ENCODE measurements at places on chromosomes 16 and 17.

GRCh38 chr16:57959804-57960203 is 11.1 kb downstream of the CNGB1 start:
- no peak for DNase-seq

DNA sequence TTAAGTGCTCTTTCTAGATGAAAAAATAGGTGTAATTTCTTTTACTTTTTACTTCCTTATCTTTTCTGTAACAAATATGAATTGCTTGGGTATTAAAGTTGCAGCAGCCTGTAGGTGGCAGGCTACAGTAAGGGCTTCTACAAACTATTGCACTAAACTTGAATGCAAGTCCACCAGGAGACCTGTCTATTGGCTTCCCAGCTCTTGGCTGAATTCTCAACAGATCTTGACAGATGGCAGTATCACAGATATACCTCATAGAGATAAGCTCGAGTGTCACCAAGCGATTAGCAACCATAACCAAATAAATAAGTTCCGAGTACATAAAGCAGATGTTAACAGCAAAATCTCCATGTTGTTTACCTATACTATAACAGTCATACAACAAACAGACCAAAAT is 5.9 kb downstream of the BBS2 start:
- DNase-seq = peak; percentile 48

GRCh38 chr17:6927290-6928126 is 68.3 kb upstream of the ALOX12 start:
- no peak for DNase-seq

- DNase-seq = no peak
Measured at GRCh38 chr17:69144331-69145255, 2.9 kb upstream of the ABCA6 start.

- no peak for DNase-seq
Measured at GRCh38 chr16:12009922-12010321, 33.4 kb downstream of the SNX29 start.

DNA sequence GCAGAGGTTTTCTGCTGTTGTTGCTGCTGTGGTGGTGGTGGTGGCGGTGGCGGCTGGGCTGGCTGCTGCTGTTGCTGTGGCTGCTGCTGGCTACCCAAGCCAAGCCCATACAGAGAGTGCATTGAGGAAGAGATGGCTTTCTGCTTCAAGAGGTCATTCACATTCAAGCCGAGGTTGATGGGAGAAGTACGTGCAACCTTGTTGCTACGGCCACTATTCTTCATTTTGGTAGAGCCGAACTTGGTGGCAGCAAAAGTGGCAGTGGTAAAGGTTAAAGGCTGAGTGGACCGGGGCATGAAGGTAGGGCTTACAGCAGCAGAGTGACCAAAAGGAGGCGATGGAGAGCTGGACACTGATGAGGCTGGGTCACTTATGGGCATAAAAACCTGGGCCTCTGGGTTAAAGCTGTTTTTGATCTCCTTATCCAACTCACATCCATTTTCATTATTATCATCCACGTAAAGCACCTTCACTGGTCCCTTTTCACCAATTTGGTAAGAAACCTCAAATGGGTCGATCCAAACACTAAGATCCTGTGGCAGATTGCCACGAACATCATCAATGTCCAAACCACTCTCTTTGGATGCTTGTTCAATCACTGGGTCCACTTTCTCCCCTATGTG is 2.8 kb downstream of the TOB1 start:
- DNase-seq = no peak

DNA sequence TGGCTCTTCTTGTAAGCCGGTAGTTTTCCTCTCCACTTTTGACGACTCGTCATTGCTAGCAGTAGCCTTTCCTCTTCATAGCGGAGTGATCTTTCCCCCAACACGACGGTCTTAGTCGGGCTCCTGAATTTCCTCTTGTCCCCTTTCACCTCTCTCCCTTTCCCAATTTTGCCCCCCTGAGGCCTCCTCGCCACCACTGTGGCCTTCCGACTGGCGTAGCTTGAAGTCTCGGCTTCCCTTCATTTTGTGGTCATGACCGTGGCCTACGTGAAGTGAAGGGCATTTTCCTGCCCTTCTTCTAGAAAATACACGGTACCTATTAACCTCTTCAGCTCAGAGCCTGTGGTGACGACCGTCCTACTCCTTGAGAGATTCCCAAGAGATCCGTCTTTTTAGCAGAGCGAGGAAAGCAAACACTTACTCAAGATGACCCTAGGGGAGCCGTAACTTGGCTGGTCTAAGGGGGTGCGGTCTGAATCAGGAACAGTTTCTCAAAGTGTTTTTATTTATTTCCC is 787 bp downstream of the PRKAR1A start:
- DNase-seq = no peak

- no peak for DNase-seq
Measured at GRCh38 chr16:58753711-58754134, 19.6 kb upstream of the GOT2 start.

GRCh38 chr16:12539185-12539929 is 264.3 kb downstream of the CPPED1 start:
- no peak for DNase-seq

DNA sequence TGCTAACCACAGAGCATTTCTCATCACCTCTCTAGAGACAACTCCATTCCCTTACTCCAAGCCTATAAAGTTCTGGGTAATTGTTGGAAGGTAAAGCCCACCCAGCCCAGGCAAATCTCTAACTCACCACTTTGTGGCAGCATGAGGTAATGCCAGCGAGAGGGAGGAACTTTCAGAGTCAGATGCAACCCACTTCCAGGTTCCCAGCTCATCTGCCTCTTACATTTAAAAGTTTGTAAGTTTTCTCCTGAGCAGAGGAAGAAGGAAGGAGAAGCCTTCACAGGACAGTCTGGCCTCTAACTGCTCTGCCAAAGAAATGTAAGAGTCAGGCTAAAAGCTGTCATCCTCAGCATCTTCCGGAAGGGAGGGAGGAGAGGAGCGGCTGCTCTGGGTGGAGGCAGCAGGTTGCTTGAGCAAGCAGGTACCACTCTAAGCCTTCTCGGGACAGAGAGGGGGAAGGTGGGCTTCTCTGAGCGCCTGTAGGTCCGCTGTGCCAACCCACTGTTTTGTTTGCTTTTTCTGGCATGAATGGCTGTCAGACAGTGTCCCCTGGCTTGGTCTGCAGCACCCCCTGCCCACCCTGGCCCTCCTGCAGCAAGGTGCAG is 1.0 kb downstream of the ZNF319 start:
- peak; percentile 50 for DNase-seq

GRCh38 chr16:71914802-71915201 is 19.5 kb downstream of the IST1 start:
- DNase-seq = no peak

DNA sequence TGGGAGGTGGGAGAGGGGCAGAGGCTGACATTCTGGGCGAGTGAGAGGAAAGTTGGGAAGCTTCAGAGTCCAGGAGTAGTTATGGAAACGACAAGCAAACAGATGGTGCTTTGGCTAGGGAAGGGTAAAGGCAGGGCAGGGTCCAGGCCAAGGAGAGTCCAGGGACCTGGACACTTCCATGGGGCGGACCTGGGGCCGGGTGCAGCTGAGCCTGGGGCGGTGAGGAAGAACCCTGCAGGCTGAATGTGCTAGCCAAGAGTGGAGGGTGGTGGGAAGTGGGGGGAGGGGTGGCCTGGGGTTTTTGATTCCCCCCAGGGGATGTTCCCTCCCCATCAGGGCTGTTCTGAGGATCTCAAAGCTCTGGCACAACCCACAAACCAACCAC is 2.6 kb downstream of the PPP1R9B start:
- DNase-seq = no peak

DNA sequence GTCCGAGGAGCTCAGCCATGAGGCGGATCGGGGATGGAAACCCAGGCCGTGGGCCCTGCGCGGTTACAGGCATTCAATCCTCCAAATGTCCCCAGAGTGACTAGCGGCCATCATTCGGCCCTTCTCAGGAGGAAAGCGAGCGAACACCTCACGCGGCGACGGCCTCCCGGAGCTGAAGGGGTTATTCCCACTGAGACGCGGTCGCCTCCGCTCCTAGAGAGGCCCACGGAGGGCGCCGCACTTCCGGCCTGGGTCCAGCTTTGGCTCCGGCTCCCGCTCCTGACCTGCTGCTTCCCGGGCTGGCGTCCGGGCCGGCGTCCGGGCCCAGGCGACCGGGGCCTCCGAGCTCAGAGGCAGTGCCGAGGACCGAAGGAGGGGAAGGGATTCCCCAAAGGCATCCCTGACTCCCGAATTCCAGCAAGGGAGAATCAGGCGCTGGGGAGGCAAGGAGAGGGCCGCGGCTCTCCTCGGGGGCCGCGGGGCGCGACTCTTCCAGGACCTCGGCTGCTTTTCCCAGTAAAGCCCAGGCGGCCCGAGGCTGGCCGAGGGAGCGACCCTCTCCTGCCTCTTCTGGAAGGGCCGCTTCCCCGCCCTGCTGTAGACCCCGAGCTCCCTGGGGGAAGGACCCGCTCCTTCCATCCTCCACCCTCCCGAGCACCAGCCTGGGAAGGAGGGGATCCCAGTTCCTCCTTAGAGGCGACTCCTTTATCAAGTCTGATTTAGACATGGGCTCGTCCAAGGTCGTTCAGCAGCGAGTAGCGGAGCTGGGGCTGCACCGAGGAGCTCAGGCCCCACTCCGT is 18.6 kb upstream of the ZNF629 start:
- peak; percentile 38 for DNase-seq

DNA sequence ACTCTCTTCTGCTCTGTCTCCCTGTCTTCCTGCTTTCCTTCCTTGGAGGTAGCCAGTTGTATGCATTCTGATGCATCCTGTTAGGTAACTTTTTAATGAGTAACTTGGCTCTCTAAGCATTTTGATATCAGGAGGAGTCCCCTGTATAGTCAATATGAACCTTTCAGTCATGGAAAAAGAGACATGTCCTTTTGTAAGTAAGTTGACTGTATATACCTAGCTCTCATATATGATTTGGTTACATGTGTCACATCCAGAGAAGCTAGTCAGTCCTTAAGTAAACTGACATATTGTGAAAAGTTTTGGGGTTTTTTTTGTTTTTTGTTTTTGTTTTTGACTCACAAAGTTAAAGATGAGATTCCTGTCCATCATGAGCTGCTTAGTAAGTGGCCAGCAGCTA is 18.8 kb downstream of the UTP18 start:
- no peak for DNase-seq

- no peak for DNase-seq
Measured at GRCh38 chr17:76085731-76086366, 6.9 kb downstream of the ZACN start.

GRCh38 chr17:16068323-16068722 is 68.7 kb downstream of the TTC19 start:
- no peak for DNase-seq

GRCh38 chr17:1914661-1915083 is 84.9 kb downstream of the RPA1 start:
- DNase-seq = no peak

- no peak for DNase-seq
Measured at GRCh38 chr17:2948721-2949468, 114.5 kb downstream of the OR1D5 start.

DNA sequence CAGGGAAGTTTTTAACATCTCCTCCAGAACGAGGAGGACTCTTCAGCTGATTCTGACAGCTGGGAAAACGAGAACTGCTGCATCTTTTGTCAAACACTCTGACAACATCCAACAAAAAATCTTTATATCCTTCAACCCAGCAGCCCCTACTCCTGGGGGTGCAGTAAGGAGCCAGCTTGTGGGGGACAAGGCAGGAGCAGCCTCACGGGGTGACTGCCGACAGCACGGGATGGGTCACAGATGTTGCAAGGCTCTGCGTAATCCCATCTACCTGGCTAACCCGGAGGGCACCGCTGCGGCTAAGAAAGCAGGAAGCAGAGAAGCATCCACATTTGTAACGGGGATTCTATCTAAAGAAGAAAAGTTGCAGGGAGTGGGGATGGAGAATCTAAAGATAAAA is 28.6 kb downstream of the WDR45B start:
- DNase-seq = no peak

GRCh38 chr17:50861822-50862528 is 4.2 kb downstream of the TOB1 start:
- no peak for DNase-seq

DNA sequence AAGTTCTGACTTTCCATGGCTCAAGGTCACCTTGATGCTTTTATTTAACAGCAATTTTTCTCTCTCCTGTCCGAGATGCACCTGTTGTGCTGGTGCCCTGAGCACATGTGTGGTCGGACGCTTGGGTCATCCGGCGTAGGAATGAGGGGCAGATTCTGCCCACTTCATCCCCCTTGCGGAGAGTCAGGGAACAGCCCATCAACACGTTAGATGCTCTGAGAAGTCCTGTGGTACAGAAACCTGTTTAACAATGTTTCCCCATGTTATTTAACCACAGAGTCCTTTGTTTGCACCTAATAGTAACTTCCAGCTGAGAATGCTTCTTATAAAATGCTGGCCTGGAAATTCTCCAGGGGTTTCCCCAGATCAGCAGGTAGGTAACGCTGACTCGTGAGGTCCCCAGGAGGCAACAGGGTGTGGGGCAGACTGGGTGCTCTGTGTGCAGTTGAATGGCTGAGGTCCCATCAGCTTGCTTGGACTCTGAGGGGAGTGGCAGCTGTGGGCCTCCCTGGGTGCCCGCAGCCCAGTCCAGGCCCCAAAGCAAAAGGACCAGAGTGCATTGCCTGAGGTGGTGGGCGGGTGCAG is 17.8 kb downstream of the DOC2B start:
- DNase-seq = no peak

GRCh38 chr17:45942284-45942683 is 47.9 kb downstream of the MAPT start:
- no peak for DNase-seq

DNA sequence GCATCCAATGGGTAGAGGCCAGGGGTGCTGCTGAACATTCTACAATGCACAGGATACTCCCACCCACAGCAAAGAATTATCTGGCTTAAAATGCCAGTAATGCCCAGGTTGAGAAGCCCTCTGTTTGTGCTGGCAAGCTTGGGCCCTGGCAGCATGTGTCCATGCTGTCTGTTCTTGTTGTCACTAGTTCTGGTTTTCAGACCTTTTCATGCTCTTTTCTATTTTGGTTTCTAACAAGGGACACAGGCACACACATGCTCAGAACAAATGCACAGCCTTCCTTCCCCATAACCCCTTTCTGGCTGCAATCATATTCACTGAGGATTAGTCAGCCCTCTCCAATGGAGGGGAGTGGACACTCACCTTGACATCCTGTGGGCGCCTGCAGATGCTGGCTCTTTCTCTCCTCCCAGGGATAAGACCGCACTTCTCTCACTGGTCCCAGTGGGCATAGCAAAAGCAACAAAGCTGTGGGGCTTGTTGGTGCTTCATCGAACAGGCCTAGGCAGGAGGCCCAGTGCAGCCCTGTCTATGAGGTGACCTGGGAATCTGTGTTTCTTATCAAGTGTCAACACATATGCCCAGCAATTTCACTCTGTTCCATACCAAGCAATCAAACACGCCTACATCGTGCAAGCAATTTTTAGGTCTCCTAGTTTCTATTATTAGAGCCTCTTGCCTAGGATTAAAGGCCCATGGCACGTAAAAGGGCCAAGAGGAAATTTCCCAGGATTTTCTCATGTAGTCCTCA is 271.1 kb upstream of the CCL2 start:
- no peak for DNase-seq

GRCh38 chr17:72474719-72475477 is 354.1 kb downstream of the SOX9 start:
- DNase-seq = no peak
